ENCODE measurements at places on chromosomes 2 and 18. TPM values are rescaled to one million over a fixed set of nuclear protein-coding genes. Genes with fewer than 3 reads are reported as not detected.

The SRD5A2 gene
- 0.72 TPM for total RNA-seq

The DES gene
- total RNA-seq = 2,247 TPM

The NR4A2 gene
- 2.2 TPM for total RNA-seq

The C2orf78 gene
- total RNA-seq = 1.7 TPM

The LOXHD1 gene
- not detected for total RNA-seq

The LYG1 gene
- not detected for total RNA-seq

The HOXD11 gene
- total RNA-seq = 18.1 TPM

The LYPD6 gene
- total RNA-seq = 22.4 TPM

The OSR1 gene
- total RNA-seq = 8.9 TPM

The KIAA2012 gene
- 1.7 TPM for total RNA-seq

The ALPP gene
- not detected for total RNA-seq

The NETO1 gene
- total RNA-seq = 9.1 TPM

The SLC30A3 gene
- total RNA-seq = 5.5 TPM

The CNGA3 gene
- total RNA-seq = 1.2 TPM

The ERCC3 gene
- total RNA-seq = 32.3 TPM

The STAT4 gene
- total RNA-seq = 3.9 TPM

The GALR1 gene
- total RNA-seq = 3.6 TPM

The INHBB gene
- 6.3 TPM for total RNA-seq

The ONECUT2 gene
- total RNA-seq = 2.6 TPM

The EGR4 gene
- total RNA-seq = 1.4 TPM

The ZNG1B gene
- total RNA-seq = 84.7 TPM

The LBX2 gene
- total RNA-seq = not detected

The MBP gene
- total RNA-seq = 20.0 TPM

The ALKAL2 gene
- total RNA-seq = not detected

The PTH2R gene
- not detected for total RNA-seq

The MARCHF4 gene
- total RNA-seq = 1.9 TPM

The CYS1 gene
- 13.2 TPM for total RNA-seq

The MYO7B gene
- not detected for total RNA-seq

The ST3GAL5 gene
- 10.4 TPM for total RNA-seq

The ABCG5 gene
- total RNA-seq = 0.96 TPM

The UCN gene
- total RNA-seq = 1.4 TPM

The PSMA8 gene
- 6.3 TPM for total RNA-seq

The DUSP28 gene
- total RNA-seq = 2.2 TPM

The PRSS56 gene
- total RNA-seq = not detected

The OSBPL6 gene
- total RNA-seq = 0.96 TPM

The CNOT11 gene
- total RNA-seq = 26.5 TPM

The GCG gene
- total RNA-seq = 2.4 TPM

The HOXD1 gene
- 0.48 TPM for total RNA-seq

The PRKAG3 gene
- total RNA-seq = not detected

The GTF2A1L gene
- 99.9 TPM for total RNA-seq

The HES6 gene
- 1.2 TPM for total RNA-seq

The AGXT gene
- total RNA-seq = 0.48 TPM

The MC2R gene
- 12.3 TPM for total RNA-seq

The ADCYAP1 gene
- total RNA-seq = 2.9 TPM

The CAVIN2 gene
- 16.4 TPM for total RNA-seq

The ANKRD30BL gene
- 1.7 TPM for total RNA-seq

The CFAP65 gene
- total RNA-seq = 2.9 TPM

The ADD2 gene
- total RNA-seq = 3.4 TPM

The RBM44 gene
- total RNA-seq = 2.4 TPM

The CDH19 gene
- total RNA-seq = 6.7 TPM

All from umbilical cord (tissue), 2 donors.